KG1 (cell line): ENCODE measurements at places on chromosomes 4 and X.

DNA sequence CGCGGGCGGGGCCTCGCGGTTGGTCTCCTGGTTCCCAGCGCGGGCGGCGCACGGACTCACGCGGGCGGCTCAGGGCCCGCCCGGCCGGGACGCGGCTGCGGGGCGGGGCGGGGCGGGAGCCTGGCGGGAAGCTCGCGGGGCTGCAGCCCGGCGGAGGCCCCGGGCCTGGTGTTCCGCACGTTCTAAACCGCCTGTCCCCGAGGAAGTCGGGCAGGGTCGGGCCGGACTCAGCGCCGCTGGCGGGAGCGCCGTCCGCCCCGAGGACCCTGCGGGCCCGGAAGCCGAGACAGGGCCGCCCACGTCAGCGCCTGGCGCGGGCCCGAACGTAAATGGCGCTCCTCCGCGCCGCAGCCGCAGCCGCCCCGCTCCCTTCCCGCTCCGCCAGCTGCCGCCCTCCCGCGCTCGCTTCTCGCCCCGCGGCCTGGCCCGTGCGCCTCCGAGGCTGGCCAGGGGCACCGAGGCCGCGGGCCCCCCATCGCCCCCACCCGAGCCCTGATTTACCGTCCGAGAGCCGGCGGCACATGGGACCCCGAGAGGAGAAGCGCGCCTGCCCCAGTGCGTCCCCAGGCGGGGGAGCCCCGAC, 309 bp upstream of the CTBP1 start:
- peak; percentile 60 for DNase-seq

- no peak for DNase-seq
Observed at GRCh38 chr4:145885666-145886065, 53.0 kb downstream of the ZNF827 start.

GRCh38 chr4:143391261-143391660, 54.6 kb downstream of the GAB1 start:
- DNase-seq: no peak

DNA sequence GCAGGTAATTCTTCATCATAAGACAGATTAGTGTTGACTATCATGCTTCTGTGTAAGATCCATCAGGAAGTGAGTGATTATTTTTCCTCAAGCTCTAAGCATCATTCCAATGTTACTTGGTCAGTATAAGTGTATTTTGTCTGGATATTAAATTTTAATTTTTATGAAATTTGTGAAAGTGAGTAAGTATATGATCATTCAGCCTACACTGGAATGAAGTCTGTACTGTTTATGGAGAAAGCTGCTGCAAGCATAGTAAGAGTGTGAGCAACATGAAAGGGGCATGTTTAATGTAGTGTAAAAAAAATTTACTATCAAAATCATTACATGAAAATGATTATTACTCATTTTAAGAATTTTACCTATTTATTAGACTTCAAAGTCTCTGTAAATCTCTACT, 84.8 kb downstream of the IL15 start:
- no peak for DNase-seq

- no peak for DNase-seq
Observed at GRCh38 chr4:177441061-177441802, 1.0 kb downstream of the AGA start.

GRCh38 chr4:38665551-38666411, 1.8 kb downstream of the KLF3 start:
- no peak for DNase-seq

GRCh38 chr4:109993116-109993515, 80.4 kb downstream of the EGF start:
- DNase-seq: no peak

DNA sequence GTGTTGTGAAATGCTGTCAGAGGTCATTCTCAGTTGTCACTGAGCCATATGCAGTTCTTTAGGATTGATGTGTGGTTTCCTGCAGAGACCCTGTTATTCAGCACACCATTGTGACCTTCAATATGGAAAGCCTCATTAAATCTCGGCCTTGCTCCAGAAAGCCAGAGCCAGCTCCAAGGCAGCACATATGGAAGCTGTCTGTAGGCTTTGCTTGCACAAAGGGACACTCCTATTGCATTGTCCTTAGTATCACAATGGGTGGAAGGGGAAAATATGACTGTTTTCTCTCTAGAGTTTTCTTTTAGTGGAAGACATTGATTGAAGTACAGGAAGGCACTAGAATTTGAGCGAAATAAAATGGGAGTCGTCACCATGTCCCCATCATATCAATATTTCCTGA, 179.0 kb downstream of the CEP135 start:
- DNase-seq: no peak

GRCh38 chr4:126916049-126916625, 716.6 kb upstream of the INTU start:
- DNase-seq: no peak

- peak; percentile 2 for DNase-seq
Observed at GRCh38 chrX:31423609-31424189, 351.9 kb upstream of the FTHL17 start.

DNA sequence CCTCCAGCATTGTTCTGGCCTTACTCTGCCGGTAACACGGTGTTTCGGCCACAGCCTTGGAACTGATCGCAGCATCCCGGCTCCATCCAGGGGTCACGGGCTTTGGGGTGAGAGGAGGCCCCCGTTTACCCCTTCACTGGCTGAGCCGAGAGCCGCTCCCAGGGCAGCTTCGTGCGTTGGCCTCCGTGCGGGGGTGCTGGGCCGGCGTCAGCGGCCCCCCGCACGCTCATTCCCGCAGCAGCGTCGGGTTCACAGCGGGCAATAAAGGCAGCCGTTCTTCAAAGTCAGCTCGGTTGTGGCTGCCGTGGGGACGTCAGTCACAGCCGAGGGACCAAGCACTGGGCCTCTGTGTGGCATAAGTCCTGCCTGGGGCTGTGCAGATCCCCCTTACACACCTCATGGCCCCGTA, 25.3 kb upstream of the PLCXD1 start:
- DNase-seq: no peak

GRCh38 chr4:180398564-180398963, 1844.6 kb upstream of the TENM3 start:
- DNase-seq: no peak

DNA sequence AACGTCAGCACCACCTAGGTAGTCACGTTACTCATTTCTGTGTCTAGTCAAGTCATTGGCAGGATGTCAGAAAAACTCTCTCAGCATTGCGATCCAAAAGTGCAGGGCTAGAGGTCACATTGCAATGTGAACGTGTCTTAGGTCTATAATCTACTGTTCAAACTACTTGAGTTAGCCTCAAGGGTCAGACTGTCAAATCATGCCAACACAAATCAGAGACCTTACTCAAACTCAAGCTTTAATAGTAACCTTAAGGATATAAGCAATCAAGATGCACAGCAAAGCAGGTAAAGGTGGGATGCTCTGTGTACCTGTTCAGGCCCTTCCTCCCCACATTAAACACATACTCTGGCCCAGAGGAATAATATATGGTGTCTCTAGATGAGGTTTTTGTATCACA, 114.4 kb upstream of the NOCT start:
- no peak for DNase-seq

GRCh38 chrX:39984191-39984956, 113.4 kb downstream of the BCOR start:
- DNase-seq: no peak

DNA sequence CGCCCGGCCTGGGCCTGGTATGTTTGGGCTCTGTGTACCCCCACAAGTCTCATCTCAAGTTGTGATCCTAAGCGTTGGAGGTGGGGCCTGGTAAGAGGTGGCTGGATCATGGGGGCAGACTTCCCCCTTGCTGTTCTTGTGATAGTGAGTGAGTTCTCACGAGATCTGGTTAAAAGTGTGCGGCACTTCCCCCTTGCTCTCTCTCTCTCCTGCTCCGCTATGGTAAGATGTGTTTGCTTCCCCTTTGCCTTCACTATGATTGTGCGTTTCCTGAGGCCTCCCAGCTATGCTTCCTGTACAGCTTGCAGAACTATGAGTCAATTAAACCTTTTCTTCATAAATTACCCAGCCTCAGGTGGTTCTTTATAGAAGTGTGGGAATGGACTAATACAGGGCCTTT, 53.0 kb downstream of the CHST7 start:
- DNase-seq: peak; percentile 10
